ENCODE measurements at places on chromosomes 3 and 15.

DNA sequence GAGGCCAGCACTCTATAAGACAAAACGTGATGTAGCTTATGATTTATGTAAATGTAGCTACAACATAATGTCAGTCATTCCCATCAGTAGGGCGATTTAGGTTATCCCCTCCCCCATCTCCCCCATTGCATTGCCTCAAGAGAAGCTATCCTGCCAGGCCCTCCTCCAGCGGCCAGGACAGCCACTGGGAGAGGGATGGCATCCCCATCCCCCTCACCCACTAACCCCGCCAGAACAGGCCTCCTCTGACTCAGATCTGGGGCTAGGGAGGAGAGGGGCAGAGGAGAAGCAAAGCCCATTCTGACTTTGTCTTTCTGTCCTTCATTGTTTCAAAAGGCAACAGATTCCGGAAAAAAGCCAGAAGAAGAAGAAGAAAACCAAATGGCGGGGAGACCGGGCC, 32.6 kb upstream of the ESYT3 start:
- DNase-seq: no peak

DNA sequence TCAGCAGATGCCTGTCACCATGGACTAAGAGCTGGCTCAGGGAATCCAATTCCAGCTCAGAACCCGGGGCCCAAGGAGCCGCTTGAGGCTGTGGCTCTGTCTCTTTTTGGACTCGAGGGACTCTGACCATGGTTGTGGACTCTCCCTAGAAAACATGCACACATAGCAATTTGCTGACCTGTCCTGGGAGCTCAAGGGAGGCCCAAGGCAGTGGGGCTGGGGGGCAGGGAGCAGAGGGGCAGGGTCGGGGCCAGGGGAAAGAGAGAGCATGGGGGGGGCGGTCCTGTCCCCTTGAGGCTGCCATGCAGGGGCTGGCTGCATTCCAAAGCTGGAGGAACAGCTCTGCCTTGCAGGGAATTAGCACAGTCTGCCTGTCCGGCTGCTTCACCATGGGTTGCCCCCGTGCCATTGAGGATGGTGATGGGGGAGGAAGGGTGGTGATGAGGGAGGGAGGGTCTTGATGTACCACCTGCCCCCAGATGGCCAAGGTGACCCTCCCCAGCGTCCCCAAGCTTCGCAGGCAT, 190.1 kb downstream of the GOLGA6L6 start:
- DNase-seq: no peak

DNA sequence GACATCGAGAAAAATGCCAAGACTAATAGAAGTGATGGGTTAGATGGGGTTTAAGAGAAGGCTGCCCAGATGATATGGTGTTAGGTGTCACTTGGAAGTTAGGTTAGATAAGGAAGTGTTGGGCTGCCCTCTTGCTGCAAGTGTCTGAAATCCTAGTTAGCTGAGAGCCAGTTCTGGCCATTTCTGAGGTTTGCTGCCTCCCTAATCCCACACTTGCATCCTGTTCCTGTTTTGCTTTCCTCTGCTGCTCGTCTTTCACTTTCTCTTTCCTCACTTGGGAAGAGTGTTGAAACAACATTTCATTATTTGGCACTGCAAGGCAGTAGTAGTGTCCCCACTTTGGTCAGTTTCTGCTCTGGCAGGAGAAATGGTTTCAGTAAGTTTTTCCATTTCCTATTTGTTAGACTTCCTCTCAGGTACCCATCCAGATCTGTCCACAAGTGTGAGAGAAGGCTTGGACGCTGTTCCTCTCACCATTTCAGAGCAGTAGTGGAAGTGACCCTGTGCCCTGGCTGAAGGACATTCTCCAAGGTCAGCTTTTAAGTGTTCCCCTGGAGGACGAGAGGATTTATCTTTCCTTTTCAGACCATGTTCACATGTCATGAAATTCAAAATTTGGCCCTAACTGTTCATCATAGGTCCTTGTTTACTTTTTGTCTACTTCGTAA, 93.3 kb downstream of the ADAMTSL3 start:
- no peak for DNase-seq

- no peak for DNase-seq
Observed at GRCh38 chr3:184672335-184672734, 39.5 kb downstream of the MAGEF1 start.

- no peak for DNase-seq
Observed at GRCh38 chr3:86793786-86794185, 197.2 kb downstream of the VGLL3 start.

- DNase-seq: no peak
Observed at GRCh38 chr15:41018534-41018933, 65.3 kb downstream of the CHAC1 start.

GRCh38 chr3:18575573-18575972, 150.4 kb upstream of the SATB1 start:
- DNase-seq: no peak

GRCh38 chr3:7203969-7204847, 343.3 kb downstream of the GRM7 start:
- no peak for DNase-seq

DNA sequence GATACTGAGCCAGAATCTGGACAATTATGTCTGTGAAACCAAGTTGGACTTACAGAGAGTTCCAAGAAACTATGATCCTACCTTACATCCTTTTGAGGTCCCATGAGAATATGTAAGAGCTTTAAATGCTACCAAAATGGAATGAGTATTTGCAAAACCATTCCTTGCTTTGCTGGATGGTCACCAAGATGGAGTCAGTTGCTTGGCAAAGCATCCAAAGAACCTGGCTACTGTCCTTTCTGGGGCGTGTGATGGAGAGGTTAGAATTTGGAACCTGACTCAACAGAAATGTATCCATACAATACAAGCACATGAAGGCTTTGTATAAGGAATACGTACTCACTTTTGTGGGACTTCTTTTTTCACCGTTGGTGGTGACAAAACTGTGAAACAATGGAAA, 36.2 kb downstream of the AP4E1 start:
- no peak for DNase-seq

GRCh38 chr3:98325055-98325454, 28.6 kb upstream of the OR5K4 start:
- no peak for DNase-seq

DNA sequence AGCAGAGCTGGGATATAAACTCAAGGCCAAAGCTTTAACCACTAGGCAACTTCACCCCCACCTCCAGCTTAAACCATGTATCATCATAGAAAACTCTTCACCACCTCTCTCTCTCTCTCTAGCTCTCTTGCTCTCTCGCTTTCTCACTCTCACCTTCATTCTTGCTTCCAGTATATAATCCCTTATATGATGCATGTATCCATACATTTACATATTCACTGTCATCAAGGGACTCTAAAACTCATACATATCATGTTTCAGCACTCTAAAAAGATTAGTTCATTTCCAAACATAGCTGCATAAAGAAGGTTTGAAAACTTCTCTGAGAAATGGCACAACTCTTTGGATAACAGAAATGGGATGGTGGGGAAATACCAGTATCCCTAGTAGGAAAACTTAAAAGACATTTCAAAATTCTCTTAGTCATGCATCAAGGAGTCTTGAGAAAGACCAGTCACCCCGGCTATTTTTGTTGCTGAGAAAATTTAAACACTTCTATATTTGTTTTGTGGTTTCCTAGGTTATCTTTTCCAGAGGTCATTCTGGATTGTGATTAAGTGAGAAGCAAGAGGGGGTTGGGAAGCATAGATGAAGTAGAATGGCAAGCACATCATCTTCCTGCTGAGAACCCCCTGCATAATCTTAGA, 447.8 kb upstream of the THBS1 start:
- no peak for DNase-seq

GRCh38 chr3:23767546-23767945, 38.2 kb upstream of the UBE2E1 start:
- DNase-seq: no peak

DNA sequence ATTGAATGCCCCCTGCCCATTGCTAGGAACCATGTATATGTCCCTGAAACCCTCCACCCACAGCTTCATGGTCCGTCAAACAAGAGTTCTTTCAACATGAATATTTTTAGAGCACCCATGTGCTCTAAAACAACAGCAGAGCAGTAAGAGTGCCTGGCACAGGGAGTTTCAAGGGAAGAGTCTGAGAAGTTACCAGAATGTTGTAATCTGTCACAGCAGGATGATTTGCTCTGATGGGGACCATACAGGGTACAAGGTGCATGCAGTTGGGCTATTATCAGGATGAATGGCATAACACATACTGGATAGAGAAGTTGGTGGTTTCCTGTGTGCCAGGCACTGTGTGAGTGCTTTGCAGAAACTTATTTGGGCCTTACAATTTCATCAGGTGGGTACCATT, 27.8 kb upstream of the FLNB start:
- DNase-seq: no peak

- no peak for DNase-seq
Observed at GRCh38 chr3:28250999-28251398, 9.6 kb downstream of the CMC1 start.

DNA sequence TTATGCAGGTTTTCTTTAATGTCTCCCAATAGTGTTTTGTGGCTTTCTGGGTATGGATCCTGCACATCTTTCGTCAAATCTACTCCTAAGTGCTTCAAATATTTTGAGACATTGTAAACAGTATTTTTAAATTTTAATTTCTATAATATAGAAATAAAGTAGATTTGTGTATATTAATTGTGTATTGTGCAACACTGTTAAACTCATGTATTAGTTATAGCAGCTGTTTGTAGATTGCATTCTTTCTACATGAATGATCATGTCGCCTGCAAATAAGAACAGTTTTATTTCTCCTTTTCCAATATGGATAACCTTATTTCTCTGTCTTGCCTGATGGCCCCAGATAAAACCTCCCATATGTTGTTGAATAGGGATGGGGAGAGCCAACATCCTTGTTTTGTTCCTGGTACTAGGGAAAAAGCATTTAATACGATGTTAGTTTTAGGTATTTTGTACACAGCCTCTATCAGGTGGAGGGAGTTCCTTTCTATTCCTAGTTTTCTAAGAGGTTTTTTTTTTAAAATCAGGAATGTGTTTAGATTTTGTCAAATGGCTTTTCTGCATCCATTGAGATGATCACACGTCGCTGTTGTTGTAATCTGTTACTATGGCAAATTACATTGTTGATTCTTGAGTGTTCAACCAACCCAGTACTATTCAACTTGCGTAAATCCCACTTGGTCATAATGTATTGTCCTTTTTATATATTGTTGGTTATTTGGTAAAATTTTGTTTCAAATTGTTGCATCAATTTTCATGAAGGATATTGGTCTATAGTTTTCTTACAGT, 71.1 kb upstream of the DGKG start:
- no peak for DNase-seq

DNA sequence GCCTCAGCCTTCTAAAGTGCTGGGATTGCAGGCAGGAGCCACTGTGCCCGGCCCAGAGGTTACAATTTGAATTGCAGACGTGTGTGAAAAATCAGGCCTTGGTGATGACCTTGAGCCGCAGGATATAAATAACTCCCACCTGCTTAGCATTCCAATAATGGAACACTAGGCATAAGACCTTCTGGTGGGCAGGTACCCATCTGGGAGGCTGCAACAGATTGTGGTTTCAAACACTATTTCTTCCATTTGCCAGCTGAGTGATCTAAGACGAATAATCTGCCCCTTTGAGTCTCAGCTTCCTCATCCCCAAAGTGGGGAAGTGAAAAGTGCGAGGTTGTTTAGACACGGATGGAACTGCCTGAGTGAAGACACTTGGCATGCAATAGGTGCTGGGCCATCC, 47.7 kb upstream of the HERC1 start:
- no peak for DNase-seq

DNA sequence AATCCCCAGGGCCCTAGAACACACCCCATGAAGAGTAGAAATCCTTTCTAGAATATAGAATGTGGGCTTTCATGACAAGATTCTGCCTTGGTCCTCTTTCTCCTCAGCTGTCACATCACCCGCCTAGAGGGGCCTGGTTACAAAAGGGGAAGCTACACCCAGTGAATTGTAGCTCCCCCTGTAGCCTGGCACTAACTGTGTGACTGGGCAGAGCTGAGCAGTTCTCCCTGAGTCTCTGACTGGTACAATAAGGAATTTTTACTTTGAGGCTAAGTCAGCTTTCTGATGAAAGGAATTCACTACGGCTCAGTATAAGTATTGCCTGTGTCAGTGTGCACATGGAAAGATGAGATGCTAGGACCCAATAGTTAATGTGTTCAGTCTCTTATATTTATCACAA, 28.7 kb upstream of the ZNF148 start:
- no peak for DNase-seq

DNA sequence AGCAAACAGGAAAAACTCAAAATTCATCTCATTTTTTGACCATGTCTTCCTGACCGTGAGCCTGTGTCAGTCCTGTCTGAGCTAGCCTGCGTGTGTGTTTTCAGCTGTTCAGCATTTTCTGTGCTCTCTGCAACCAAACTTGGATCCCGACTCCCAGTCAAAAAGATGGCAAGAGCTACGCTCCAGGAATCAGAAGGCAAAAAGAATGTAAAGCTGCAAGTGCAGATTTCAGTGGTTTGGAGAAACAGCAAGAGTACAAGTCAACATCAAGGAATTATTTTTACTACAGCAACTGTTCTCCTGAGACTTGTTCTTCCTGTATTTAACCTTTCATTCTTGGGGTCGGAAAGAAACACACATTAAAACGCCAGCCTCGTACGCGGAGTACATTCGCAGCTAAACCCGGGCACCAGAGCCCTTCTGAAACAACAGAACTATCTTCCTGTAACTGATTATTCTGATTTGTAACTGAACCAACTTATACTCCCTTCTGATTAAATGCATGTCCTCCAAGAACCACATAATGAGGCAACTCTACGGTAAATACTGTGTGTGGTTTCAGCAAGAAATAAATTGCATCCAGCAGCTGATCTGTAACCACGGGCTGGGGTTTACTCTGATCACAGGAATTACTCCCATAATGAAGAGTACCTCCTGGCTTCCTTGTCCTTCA, 107.4 kb downstream of the LRIG1 start:
- DNase-seq: no peak

DNA sequence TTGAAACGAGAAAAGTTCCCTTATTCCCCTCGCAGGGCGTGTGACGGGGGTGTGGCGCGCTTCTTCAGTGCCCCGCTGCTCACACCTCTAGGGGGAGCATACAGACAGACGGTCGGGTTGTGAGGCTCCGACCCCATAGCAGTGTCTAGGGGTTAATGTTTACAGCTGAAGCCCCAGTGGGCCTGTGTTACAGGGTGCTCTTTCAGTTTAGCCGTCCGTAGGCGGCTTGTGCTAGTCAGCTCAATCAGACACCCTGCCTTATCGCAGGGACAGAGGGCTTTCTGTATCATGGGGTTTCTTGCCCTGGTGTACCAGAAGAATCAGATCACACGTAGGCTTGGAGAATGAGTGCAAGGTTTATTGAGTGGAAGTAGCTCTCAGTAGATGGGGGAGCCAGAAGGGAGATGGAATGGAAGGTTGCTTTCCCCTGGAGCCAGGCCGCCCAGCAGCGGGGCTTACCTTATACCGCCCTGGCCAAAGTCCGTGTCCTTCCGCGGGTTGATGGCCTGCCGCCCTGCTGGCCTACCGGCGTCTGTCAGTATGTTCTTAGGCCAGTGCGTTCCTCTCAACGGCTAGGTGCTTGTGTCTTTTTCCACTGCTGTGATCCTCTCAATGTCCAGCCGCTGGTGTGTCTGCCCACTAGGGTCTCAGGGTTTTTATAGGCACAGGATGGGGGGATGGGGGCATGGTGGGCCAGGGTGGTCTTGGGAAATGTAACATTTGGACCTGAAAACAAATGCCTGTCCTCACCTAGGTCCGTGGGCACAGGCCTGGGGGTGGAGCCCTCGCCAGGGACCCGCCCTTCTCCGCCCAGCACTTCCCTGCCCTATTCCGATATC, 32.2 kb upstream of the ACP3 start:
- DNase-seq: no peak

- DNase-seq: no peak
Observed at GRCh38 chr3:129383292-129383860, 45.1 kb downstream of the EFCAB12 start.
